Posterior vena cava (tissue), 2 donors: ENCODE measurements at places on chromosomes 11 and 22. TPM values are rescaled to one million over a fixed set of nuclear protein-coding genes. Genes with fewer than 3 reads are reported as not detected.

GRCh38 chr11:76510060-76511047 is 65.5 kb downstream of the EMSY start:
- DNase-seq: no peak

Gene RTN4RL2
- 2.0 TPM for total RNA-seq

Gene CARD16
- 13.2 TPM for total RNA-seq

Gene MUS81
- 48.2 TPM for total RNA-seq

GRCh38 chr11:23087407-23087806 is 227.1 kb upstream of the CCDC179 start:
- DNase-seq: no peak

Gene CCDC73
- not detected for total RNA-seq

DNA sequence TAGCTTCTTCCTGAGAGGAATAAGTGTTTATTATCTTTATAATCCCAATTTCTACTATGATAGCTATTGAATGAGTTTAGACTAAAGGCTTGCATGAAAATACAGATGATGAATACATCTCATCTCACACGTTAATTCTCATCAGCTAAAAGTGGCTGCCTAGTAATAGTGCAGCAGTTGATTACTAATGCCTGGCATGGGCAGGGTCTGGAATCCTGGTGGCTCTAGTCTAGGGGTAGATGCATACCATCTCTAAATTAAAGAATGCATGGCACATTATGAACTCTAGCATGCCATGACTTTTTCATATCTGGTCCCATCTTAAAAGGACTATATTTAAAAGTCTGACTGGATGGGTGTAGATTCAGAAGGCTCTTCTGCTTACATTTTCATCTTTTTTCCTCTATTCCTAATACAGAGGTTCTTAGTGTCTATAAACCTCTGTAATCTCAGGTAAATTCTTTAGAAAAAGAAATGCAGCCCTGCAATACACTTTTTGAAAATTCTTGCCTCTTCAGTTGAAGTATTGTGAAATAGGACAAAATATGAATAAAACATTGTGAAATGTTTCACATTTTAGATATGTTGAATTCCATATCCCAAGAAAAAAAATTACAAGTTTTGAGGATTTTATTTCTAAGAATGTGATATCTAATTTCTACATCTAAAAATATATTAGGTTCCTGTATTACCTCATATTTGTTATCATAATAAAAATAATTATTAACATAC is 187.6 kb downstream of the C11orf87 start:
- no peak for DNase-seq
